Stimulated activated CD4-positive, alpha-beta T cell treated with anti-CD3 and anti-CD28 coated beads, Interleukin-1b, Interleukin-23, amount 100 ng/mL, for 4 hours (primary cell): ENCODE measurements at places on chromosomes 7 and 10.

DNA sequence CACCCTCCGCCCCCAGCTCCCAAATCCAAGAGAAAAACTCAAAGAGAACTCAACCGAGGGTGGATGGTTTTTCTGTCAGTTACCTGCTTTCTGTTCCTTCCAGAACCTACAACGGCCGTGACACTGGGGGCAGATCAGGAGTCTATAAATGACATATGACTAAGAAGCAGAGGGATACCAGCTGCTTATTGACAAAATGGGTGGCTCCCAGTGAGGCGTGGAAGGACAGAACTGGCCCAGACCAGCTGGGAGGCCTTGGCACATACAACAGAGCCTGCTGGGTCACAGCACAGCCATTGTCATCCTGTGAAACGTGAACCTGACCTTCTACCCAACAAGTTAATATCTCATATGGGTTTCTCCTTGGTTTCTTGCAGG, 84.3 kb upstream of the ADRB1 start:
- DNase-seq = no peak

DNA sequence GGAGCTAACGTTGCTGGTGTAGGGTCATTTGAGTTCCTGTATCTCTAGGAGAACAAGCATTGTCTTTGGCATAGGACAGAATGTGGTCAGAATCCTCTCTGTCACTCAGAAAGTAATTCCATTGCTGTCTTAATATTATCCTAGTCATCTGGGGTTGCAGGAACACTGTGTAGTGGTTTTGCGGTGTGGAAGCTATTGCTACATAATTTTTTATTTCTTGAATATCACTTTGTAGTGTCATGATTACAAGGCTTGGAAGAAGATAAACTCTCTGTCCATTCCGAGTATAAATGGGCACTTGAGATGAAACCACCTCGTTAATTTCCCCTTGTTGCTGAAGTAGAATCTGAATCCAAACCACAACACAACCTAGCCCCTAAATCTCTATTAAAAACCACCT, 919.2 kb downstream of the LRMDA start:
- no peak for DNase-seq

DNA sequence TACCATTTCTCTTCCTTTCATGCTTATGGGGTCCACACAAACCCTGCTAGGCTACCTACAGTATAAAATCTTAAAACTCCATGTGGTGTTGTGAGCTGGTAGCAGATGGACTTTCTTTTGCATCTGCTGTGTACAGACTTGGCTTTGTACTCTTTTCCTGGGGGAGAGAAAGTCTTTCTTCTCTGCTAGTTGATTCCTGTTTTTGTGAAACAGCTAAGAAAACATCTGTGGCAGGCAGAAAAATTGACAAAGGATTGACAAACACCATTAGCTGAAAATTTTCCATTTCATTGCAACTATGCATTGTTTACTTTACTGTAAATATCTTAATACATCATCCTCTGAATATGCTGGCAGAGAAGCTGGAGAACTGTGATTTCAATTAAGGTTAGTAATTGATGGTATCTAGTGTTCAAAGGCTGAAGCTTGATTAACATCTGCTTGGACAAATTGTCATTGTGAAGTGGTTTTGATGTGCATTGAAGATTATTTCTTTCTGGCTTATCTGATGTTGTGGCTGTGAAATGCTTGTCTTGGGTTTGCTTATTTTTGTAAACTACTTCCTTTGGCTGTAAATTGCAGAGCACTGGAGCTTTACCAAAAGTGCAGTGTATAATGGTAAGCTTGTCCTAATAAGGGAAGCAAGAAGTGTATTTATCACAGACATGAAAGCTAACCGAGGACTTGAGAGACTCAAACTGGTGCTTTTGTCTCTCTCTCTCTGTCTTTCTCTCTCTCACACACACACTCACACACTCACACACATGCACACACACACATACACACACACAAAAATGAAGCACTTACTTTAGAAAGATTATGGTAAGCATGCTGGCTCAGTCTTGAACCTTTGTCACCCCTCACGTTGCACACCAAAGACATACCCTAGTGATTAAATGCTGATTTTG, at the start of gene FOXP2:
Gene FOXP2 (plus strand): TSS at position 660 of the 908 bp plus-strand sequence. CDS start 11,697 bp downstream, outside the sequence.
- no peak for DNase-seq

GRCh38 chr7:105154084-105154483, 140.1 kb downstream of the KMT2E start:
- DNase-seq = no peak

DNA sequence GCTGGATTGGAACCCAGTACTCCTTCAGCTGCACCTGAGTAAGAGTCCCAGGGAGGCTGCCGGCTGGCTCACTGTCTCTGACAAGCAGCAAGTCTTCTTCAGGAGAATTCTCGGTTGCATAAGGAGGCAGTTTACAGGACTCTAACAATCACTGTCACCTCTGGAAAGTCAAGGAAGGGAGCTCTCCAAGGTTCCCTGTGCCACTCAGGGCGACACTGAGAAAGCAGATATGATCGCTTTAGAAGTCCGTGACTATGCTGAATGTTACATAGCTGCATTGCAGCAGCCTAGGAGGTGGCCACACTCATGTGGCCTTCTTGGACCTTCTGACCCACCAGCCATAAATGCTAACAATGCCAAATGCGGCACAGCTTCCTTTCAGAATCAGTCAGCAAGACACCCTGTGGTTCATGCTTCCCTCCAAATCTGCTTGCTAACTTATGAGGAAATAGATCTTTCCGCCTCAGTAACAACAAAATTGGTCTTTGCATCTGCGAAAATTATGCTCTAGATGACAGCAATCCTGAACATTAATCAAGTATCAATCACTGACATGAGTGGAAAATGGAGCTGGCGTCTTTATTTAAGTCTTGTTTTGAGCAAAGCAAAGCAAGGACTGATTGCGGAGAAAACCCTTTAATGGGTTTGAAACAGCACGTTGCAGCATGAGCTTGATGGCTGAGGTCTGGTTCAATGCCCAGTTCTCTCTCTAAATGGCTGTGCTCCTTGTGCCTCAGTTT, 132.9 kb downstream of the ATXN7L1 start:
- no peak for DNase-seq

DNA sequence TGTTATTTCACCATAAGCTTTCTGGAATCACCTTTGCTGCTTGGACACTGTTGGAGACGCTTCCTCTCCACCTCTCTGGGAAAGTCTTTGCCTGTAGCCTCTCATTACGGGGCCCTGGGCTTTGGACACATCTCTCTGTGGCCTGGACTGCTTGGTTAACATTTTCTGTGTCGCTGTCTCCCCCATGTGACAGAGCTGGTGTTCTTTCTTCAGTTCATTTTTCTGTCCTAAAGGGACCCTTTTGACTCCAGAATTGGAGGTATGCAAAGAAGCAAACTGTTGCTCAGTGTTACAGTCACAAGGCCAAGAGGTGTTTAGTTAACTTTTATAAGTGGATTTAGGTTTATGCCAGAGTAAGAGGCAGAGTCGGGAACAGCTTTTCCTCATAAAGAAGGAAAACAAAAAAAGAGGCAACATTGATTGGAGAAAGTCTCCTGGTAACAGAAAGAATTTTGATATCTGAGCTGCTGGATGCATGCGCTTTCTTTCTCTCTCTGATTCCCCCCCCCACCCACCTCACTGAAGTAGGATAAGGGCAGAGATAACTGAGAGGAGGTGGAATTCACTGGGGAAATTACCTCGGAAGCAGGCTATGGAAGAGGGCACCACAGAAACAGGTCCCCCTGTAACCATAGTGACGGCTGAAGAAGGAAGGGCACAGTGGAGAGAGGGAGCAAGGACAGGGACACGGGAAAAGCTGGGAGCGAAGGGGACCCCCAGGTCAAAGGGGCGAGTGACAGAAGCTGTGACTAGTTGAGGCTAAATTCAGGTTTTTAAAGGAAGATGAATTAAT, 57.8 kb downstream of the LGI1 start:
- no peak for DNase-seq

GRCh38 chr10:22605168-22605567, 109.2 kb downstream of the PIP4K2A start:
- DNase-seq = no peak

DNA sequence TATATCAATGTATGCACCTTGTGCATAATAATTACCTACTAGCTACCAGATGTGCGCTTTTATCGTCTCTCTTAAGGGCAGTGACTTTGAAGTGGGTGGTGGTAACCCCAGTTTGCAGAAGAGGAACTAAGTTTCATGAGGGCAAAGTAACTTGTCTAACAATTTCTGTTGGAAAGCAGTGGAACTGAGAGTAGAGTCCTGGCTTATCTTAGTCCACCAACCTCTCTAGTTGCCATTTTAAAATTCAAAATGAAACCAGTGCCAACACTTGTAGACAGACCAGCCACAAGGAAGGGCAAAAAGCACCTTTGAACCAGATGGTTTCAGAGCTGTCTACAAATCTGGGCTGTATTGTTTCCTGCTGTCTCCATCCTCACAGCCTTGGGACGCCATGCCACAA, 32.0 kb upstream of the RBM20 start:
- no peak for DNase-seq

GRCh38 chr7:31497516-31497915, 16.4 kb upstream of the ITPRID1 start:
- DNase-seq = no peak

- no peak for DNase-seq
Measured at GRCh38 chr10:92385831-92386230, 94.9 kb downstream of the MARCHF5 start.

GRCh38 chr10:78549140-78549935, 515.7 kb downstream of the RPS24 start:
- no peak for DNase-seq

GRCh38 chr7:113292105-113292504, 173.8 kb upstream of the SMIM30 start:
- DNase-seq = no peak

DNA sequence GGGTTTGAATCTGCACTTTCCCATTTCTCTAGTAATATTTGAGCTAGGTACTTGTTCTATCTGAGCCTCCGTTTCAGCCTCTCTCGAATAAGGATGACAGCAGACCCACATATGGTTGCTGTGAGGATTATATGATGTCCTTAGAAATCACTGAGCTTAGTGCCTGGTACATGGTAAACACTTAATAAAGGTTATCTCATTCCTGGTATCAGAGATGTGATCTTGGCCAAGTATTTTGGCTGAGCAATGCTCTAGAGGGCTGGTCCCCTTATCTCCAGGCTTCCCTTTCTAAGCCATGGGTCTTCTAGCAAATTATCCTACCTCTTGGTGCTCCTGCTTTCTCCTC, 407 bp upstream of the MKRN1 start:
- DNase-seq = no peak

DNA sequence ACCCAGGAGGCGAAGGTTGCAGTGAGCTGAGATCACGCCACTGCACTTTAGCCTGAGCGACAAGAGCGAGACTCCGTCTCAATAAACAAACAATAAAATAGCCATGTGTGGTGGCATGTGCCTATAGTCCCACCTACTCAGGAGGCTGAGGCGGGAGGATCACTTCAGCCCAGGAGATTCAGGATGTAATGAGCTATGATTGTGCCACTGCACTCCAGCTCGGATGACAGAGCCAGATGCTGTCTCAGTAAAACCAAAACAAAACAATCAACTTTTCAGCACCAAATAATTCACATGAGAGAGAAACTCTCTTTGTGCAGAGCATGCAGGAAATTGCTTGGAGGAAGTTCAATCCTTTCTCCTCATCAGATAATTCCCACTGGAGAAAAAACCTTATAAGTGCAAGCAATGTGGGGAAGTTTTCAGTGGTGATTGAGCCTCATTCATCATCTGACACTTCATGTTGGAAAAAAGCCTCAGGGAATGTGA, 13.4 kb upstream of the FIS1 start:
- DNase-seq = no peak

DNA sequence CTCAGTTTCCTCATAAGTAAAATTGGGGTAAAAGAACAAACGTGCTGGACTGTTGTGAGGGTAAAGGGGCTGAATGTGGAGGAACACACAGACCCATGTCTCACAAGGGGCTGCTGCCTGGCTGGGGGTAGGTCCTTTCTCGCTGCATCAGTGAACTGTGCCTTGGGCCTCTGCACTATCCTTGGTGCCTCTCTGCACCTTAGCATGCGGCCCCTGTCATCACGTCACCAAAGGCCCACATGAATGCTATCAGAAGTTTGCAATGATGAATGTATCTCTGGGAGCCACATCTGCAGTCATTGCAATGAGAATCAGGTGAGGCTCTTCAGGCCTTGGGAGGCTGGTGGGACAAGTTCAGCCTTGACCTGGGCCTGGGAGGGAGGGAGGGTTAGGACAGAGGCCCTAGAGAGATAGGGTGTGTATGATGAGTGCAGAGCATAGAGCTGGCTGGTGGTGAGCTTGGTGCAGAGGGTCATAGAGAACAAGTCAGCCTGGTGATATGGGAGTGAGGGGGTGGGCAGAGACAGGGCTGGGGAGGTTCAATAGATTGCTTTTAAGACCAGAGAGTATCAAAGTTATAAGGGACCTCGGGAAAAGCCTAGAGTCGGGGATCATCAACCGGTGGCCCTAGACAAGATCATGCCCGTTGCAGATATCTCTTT, 308.4 kb downstream of the RPS24 start:
- no peak for DNase-seq

DNA sequence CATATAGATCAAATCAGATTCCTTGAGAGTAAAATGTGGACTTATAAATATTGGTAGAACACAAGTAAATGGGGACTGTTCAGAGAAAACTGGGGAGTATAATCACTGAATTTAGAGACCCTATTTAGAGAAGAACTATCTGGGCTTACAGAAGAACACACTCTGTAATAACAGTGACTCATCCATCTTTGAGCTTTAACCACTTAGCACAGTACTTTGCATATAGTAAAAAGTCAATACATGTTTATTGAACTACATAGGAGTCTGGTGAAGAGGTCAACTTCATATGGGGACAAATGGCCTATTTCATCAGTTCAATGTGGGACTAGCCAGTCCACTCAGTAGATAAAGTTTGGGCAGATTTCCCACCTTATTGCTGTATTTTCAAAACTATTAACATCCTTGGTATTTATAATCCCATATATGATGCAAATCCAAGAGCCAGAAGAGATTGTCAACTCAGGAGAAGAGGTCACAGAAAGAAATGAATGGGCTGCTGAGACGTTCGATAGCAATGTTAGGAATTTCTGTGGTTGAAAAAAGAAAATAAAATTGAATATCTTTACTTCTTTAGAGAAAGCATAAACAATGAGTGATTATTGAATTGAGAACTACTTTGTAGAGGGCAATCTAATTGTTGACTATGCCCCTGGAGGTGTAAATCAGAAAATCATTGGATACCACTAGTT, 119.3 kb upstream of the CACNA2D1 start:
- no peak for DNase-seq

- no peak for DNase-seq
Measured at GRCh38 chr7:101239191-101239950, 1.8 kb upstream of the CLDN15 start.

DNA sequence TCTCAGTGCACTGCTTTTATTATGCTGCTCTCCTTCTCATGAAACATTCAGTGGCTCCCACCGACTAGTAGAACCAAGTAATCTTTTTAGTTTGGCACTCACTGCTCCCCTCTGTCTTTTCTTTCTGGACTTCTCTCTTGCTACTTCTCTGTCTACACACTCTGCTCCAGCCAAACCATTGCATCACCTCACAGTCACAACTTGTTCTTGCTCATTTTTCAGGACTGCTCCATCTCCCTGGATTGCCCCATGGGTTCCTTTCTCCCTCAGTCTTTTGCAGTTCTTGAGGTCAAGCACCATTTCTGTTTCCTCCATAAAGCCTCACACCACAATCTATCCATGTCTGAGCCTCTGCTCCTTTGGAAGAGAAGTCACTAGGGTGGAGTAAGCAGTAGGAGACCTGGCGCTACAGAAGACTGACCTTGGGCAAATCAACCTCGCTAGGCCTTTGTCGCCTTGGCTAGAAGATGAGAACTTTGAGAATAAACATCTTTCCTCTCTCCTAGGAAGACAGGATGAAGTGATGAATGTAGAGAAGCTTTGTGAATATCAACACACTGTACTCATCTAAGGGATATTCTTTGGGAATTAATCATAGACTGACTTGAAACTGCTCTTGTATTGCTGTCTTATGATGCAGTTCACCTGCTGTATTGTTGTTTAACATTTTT, 186.2 kb downstream of the LRMDA start:
- no peak for DNase-seq

- no peak for DNase-seq
Measured at GRCh38 chr7:8434290-8435002, 1.0 kb downstream of the NXPH1 start.
